ENCODE measurements at places on chromosomes 6 and 20.

DNA sequence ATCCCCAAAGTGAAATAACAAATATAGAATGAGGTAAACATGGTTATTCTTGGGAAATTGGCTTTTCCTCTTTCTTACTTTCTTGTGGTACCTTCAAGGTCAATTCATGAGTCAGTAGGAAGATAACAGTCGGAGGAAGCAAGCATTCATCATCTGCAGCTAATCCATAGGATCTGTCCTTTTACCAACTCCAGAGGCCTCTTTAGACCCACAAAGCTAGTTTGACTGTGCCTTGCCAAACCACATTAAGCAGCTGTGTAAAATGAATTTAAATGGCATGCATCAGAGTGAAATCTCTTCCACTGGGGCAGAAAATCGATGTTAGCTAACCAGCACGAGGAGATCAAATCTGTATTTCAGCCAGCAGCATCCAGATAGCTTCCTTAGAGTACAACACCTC lies 171.3 kb downstream of the TMEM242 start:
- ATAC-seq: no peak

DNA sequence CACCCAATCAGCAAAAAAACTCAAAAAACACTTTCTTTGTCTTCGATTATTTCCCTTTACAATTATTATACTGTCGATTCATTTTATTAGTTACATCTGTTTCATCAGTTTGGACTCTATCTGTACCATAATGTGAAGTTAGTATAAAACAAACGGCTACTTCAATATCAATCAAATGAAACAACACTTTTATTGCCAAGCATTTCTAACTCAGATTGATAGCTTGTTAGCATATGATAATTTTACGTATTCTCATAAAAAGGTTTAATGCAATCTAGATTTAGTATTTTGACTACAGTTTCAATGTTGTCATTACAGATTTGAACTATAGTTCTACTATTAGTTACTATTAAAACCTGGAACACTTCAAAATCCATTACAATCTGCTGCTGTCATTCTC lies 149.3 kb downstream of the PTPRK start:
- ATAC-seq: no peak

DNA sequence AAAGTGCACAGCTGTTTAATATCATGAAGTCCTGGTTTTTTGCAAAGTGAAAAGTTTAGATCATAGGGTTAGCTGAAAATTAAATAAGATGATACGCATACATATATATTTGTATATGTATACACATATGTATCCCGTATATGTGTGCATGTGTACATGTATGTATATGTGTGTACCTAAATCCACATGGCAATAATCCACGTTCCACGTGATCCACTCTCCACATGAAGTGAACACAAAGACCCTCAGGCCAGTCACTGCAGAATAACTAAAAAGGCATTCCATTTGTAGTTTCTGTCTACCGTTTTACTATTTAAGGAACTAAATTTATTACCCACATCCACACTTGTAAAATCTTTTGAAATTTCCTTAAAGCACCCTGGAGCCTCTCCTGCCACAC lies 294.9 kb downstream of the FOXA2 start:
- ATAC-seq: no peak

DNA sequence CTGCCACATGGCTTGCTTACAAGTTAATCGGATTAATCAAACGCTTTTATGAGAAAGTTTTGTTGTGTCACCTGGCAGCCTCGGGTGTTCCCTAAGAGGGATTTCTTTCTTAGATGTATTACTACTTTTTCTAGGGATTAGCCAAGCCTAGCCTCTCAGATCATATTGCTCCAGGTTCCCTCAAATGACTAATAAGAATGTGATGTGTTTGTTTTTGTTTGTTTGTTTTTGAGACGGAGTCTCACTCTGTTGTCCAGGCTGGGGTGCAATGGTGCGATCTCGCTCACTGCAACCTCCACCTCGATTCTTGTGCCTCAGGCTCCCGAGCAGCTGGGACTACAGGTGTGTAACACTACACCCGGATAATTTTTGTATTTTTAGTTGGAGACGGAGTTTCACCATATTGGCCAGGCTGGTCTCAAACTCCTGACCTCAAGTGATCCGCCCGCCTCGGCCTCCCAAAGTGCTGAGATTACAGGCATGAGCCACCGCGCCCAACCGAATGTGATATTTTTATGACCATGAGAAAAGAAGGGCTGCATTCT lies 977 bp downstream of the HMGN4 start:
- no peak for ATAC-seq

- no peak for ATAC-seq
Measured at GRCh38 chr6:89999154-89999553, 104.9 kb downstream of the GJA10 start.
